Suppressor macrophage treated with lipopolysaccharide for 1 hour (primary cell): ENCODE measurements at places on chromosomes 11 and 22.

DNA sequence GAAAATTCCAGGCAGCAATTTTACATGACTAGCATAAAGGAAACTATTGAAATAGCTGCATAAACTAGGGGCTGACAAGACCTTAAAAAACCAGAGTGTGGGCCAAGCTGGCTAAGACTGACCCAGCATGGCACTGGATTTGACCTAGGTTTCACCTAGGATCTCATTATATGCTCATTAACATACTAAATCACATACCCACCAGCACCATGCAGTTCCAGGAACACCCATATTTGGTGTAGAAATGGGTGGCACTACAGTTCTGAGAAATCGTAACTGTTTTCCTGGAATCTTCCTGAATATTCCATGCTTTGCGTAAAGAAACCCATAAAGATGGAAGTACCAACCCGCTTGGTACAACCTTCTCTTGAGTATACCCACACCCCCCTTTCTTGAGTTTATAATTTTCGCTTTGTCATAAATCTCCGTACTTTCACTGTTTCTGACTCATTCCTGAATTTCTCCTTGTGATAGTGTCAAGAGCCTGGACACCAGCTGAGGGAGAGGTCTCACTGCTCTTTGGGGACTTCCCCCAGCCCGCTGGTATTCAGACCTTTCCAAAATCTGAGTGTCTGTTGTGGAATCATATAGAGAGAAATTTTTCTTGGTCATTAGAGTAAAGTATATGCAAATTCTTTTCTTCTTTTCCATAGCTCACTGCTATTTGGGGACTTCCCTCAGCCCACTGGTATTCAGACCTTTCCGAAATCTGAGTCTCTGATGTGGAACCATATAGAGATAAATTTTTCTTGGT lies 55.1 kb downstream of the MTMR3 start:
- DNase-seq = peak; percentile 80

- DNase-seq = no peak
Measured at GRCh38 chr11:111909378-111909777, 2.2 kb downstream of the CRYAB start.

- DNase-seq = no peak
Measured at GRCh38 chr11:134582770-134583095, 170.7 kb upstream of the B3GAT1 start.

DNA sequence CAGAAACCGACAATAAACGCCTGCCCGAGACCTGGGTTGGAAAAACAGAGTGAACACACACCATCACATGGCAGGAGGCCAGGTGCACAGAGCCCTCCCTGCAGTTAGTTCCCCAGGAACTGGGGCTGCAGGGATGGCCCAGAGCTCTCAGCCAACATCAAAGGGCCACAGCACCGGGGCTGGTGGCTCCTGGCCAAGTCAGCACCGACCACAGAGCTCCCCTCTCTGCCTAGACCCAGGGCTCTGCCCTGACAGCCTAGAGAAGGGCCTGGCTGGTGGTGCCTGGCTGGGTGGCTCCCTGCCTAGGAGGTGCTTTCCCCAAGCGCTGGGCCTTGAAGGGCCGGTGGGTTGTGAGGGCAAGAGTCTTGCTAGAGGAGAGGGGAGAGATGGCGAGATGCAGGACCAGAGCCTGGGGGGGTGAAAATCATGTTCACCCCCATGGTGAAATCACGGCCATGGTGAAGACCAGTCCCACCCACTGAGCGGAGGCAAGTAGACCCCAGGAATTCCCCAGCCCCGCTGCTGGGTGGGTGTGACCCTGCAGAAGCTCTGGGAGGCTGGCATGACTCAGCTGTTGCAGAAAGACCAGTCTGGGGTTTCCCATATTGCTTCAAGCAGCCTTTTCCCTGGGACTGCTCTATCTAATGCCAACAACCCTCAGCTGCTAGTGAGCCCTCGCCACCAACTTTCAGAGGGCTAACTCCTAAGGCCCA lies 7.2 kb upstream of the BID start:
- DNase-seq = peak; percentile 96

- DNase-seq = peak; percentile 5
Measured at GRCh38 chr11:76424379-76424778, 20.4 kb upstream of the EMSY start.

DNA sequence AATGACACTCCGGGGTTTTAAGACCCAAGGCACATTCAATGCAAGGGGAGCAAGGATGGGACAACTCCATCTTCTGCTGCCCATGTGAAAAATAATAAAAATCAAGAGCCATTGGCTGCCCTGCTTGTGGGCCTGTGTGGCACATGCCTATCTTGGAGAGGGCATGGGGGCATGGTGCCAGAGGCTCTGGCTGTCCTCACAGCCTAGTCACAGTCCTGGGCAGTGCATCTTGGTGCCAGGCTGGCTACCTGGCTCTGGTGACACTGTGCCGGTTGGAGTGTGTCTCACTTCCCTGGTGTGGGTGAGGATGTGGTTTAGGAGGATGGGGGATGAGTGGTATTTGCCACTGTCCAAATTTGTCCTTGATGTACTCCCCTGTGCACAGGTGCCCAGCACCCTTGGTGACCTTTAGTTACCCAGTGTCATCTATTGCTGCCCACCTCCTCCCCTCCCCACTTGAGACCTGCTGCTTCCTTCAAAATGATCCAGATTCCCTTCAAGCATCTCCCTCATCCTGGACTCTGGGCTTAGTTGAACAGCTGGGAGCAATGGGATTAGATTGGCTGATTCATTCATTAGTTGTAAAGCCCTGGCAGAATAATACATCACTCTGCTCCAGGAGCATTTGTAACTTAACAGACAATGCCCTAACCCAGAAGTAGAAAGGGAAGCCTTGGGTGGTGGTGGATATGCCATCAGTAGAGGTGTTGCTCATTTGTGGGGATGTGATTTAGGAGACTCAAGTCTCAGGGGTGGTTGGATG lies 4.6 kb downstream of the TMEM86A start:
- DNase-seq = no peak
